ENCODE measurements at places on chromosomes 1 and 21.

DNA sequence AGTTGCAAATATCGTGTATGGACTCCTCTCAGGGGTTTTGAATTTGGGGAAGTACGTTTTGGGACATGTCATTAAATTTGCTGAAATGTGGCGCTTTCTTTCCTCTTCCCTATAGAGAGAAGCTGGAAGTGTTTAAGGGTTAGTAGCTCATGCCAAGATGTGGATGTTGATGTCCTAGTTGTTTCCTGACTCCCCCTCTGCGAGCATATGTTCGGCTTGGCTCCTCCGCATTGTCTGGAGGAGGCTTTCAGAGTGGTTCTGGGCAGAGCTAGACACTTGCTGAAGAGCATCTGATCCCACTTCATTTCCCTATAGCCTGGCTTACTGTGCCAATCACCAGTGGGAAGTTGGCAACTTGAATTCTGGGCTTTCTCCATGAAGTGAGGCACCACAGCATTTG is 347.4 kb upstream of the B3GALT2 start:
- DNase-seq, result no peak

DNA sequence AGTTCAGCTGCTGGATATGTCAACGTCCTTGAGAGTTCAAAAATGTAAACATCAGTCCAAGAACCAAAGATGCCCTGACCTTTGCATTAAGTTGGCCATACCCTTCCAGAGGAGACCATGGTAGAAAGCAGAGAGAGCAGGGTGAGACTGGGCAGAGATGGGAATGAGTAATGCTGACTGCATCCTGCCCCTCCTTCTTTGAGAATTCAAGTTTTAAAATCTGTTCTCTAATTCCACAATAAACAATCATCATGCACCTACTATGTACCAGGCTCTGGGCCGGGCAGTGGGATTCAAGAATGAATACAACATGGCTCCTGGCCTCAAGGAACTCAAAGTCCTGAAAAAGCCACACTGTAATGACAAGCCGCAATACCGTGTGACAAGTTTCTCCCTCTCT is 3.9 kb upstream of the HAO2 start:
- DNase-seq, result no peak

DNA sequence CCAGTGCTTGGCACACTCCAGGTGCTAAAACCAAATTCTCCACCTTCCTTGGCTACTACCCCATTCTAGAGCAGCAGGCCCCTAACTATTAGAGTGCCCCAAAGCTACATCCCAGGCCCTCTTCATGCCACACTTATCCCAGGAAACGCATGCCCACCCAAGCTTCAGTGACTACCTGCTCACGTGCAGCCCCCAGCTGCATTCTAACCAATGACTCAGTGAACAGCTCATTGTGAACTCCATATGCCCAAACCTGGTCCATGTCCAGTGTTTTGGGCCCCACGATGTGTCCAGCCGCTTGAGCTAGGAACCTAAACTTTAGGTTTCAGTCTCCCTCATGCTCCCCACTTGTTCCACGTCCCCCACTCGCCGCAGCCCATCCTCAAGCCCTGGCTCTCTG is 41.5 kb downstream of the NKAIN1 start:
- no peak for DNase-seq

- no peak for DNase-seq
Observed at GRCh38 chr1:174884038-174884437, 115.7 kb upstream of the CACYBP start.

DNA sequence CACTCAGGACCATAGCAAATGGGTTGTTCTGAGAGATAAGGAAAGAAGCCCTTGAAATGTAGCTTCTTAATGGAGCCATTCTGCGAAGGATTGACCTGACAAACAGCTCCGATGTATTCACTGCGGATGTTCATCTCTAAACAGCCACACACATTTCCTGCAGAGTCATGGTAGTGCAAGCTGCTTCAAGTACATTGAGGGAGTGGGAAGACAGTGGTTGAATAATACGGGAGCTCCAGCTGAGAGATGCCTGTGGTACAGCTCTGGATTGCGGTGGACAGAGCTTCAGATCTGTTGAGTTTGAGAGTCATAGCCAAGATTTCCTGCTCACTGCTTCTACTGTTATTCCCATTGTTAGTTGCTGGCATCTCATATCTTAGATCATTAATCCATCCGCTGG is 86.6 kb downstream of the ZBTB18 start:
- DNase-seq, result no peak

- DNase-seq, result no peak
Observed at GRCh38 chr1:9317591-9318417, 25.1 kb downstream of the SPSB1 start.

Data from NCI-H1694 treated with DMSO at 0.1 percent for 48 hours (cell line).